ENCODE measurements at places on chromosomes 3 and 15.

DNA sequence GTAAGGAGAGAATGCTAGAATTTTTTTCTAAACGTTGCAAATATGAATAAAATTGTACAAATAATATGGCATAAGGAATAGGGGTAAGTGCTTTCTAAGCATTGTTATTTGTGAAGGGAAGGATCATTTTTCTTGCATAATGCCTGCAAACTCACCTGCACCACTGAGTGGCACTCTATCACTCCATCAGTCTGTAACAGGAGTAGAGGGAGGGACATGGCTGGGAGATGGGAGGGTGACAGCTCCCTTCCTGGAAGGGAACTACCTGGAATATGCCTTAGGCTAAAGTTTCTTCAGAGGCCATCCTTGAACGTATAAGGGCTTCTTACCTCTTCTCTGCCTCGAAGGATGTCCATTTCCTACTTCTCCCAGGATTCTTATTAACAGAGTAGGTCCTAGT is 3.0 kb downstream of the NAALADL2 start:
- DNase-seq: no peak

DNA sequence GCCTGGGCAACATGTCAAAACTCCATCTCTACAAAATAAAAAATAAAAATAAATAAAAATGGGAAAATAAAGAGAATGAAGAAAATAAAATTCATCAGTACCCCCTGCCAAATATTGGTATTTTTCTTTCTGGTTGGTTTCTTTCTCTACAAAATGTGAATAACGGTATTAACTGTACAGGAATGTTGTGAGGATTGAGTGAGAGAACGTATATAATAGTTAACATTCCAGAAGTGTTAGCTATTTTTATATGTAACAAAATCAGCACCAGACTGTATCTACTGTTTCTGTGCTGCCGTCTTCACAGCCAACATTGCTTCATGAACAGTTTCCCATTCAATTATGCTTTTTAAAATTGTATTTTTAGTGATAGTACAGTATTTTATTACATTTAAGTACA is 25.5 kb upstream of the RNU6-1 start:
- no peak for DNase-seq

DNA sequence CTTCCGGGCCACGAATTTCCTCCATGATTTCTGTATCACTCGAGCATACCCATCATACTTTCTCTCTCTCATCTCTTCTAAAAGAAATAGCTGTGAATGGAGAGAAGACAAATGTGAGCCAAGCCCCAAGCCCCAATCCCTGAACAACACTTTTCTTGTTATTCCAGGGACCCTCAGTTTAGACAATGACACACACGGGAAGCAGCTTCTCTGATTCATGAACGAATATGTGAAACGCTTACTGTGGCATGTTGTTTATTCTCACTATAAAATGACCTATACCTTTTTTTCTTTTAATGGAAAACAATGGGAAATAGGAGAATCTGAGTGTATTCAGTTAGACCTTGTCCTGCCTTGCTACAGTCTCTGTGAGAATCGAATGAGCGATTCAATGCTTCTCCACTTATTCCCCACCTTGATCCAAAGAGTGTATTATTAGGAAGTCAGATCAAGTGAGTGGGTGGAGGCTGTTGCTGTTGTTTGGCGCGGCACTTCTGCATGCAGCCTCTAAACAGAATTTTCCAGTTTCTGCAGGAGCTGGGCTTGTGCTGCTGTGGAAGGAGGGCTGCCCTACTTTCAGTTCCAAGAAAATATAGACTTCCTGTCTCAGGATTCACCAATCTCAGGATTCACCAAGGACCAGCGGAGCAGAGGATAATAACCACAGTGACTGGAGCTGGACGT is 32.4 kb upstream of the LDHAL6B start:
- DNase-seq: no peak

DNA sequence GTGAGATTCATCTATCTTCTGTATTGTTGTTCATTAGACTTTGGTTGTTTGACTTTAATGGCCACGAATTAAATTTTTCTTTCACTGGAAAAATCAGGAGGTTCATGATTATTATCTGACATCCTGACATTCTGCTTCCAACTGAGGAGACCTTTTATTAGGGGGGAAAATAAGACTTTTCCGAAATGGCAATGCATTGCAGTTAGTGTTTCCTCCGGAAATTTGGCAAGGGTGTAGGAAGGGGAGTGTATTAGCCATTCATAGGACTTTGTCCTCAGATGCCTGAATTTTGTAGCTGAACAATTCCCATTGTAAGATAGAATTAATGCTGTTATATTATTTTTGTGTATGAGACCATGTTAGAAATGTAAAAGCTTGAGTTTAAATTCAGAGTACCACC is 450.6 kb upstream of the TGFBR2 start:
- no peak for DNase-seq

GRCh38 chr3:54374214-54374852 is 252.0 kb downstream of the CACNA2D3 start:
- DNase-seq: peak; percentile 7

GRCh38 chr3:189389346-189389745 is 217.6 kb downstream of the TPRG1 start:
- DNase-seq: no peak

- DNase-seq: no peak
Observed at GRCh38 chr3:69738315-69738714, 949 bp upstream of the MITF start.

GRCh38 chr3:25021816-25022215 is 406.2 kb upstream of the RARB start:
- DNase-seq: no peak

GRCh38 chr3:190077395-190078045 is 43.2 kb downstream of the P3H2 start:
- no peak for DNase-seq

DNA sequence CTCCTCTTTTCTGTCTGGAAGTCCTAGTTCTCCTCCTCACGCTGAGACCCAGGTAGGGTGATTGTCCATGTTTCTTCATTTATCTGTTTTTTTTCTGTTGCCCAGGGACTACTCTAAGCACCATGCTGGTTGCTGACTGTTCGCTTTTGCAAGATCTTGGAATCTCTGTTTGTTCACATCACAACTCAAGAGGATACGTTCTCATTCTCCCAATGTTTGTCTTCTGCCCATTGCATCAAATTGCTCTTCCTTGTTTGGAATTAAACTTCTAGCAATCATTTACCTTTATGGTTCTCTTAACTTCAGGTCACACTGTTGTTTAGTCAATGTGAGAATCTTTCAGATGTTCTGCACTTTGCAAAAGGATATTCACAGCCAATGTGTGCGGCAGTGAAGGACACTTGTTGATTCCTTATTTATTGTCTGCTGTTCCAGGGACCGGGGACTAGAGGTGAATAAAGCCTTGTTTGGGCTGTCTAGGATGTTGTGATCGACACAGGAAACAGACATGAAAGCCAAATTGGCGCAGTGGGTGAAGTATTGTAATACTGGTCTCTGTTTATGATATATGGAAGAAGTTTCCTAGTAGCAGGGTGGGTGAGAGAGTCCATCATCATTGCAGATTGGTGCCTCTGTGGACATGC is 24.5 kb downstream of the LPP start:
- DNase-seq: no peak

DNA sequence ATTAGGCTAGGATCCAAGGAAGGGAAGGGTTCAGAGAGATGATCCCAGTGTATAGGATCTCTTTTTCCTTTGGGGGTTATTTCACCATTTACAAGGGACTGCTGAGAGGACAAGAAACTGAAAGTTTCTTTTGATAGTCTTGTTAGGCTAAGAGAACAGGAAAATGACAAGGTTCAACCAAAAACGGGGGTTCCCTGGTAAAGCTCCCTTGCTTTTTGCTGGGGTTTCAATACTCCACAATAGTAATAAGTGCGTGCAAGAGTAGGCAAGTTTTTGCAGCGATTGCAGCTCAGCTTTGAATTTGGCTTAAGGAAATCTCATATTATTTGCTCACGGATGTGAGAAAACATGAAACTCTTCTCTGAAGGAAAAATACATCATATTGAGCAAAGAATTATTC is 18.8 kb upstream of the SUSD5 start:
- DNase-seq: no peak

DNA sequence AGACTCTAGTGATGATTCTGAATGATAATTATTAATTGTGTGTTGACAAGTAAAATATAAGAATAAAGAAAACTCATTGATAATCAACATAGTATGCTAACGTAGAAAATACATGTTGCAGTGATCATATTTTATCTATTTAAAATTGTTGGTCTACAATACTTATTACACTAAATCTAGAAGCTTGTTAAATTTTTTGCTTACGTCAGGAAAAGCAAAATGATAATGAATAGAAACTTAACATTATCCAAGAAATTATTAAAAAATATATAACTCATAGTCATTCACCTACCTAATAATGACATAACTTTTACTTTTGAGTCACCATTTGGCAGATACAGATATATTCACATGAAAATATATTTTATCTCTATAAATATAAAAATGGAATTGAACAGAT is 984.1 kb downstream of the PLOD2 start:
- DNase-seq: no peak

GRCh38 chr3:48064292-48064829 is 48.1 kb upstream of the MAP4 start:
- no peak for DNase-seq

GRCh38 chr3:108406661-108407206 is 103.7 kb downstream of the MYH15 start:
- no peak for DNase-seq

GRCh38 chr3:188624384-188624783 is 470.4 kb downstream of the LPP start:
- no peak for DNase-seq

GRCh38 chr3:114394551-114394950 is 100.7 kb downstream of the TIGIT start:
- no peak for DNase-seq

- no peak for DNase-seq
Observed at GRCh38 chr3:152309535-152310307, 41.0 kb downstream of the MBNL1 start.

DNA sequence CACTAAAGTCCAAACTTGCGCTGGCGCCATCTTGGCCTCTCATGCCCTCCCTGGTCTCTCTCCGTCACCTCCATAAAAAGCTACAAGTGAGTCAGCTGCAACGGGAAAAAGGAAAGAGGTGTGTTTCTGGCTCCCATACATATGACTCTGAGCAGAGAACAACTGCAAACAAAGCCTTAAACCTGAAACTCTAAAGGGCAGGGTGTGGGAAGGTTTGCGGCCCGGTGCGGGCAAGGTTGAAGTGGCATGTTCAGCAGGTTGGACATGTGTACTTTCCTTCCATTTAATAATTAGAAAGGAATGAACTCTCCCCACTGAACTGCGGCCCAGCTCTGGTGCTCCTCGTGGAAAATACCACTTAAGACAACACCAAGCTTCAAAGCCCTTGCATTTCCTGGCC is 59.0 kb upstream of the PPARG start:
- DNase-seq: no peak

- no peak for DNase-seq
Observed at GRCh38 chr15:83695246-83695645, 41.3 kb downstream of the ADAMTSL3 start.

DNA sequence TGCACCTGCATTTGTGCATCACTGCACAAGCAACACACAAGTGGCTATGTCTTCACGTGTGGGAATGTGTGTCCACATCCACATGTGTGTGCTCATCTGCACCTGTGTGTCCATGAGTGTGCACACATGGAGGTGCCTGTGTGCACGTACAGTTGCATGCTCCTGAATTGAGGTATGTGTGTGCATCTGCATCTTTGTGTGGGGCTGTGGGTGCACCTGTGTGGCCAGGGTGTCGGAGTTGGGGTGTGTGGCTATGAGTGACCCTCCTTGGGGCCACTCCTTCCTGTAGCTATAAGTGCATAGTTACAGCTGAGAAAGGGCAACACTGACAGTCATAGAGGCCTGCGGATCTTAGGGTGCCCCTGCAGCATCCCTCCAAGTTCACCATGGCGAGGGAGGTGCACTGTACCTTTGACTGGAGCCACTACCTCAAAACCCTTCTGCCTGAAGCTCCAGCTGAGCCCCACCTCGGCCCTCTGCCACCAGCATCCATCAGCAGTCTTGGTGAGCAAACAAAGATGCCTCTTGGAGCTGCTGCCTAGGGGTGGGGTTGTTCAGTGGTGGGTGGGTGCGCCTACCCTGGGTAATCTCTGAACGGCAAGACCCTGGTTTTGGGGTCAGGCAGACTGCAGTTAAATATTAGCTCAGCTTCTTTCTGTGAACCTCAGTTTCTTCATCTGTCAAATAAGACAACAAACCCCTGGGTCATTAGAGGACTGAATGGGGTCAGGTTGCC is 5.2 kb upstream of the HHATL start:
- DNase-seq: peak; percentile 6

DNA sequence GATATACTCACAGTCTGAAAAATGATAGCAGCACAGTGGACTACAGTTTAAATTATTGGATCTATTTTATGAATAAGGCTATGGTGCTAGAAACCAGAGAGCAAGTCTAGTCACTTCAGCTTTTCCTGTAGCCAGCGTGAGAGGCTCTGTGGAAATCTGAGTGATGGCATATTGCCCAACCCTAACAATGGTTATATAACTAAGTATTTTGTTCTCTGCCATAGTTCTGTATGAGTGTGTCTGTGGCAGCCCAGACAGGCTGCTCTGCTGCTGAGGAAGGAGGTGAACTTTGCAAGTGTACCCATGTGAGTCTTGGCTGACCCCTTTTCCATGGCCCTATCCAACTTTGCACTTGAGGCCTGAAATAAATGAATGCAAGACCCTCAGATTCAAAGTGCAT is 105.7 kb downstream of the LRTM1 start:
- no peak for DNase-seq

- peak; percentile 91 for DNase-seq
Observed at GRCh38 chr15:45279024-45279698, 27.1 kb downstream of the SLC28A2 start.

- DNase-seq: no peak
Observed at GRCh38 chr15:81072551-81072950, 61.5 kb upstream of the CFAP161 start.

GRCh38 chr3:94234177-94234788 is 171.4 kb downstream of the NSUN3 start:
- DNase-seq: no peak

GRCh38 chr3:36729204-36730056 is 34.9 kb downstream of the DCLK3 start:
- no peak for DNase-seq

GRCh38 chr3:39254806-39255449 is 24.9 kb downstream of the CX3CR1 start:
- no peak for DNase-seq

GRCh38 chr3:64449026-64449425 is 223.8 kb upstream of the PRICKLE2 start:
- DNase-seq: no peak

- DNase-seq: no peak
Observed at GRCh38 chr3:149547413-149547812, 72.9 kb downstream of the TM4SF4 start.
